HT1080 (cell line): ENCODE measurements at places on chromosomes 16 and 17. TPM values are rescaled to one million over a fixed set of nuclear protein-coding genes. Genes with fewer than 3 reads are reported as not detected.

The PMFBP1 gene
- 0.03 TPM in 1 of 2 replicates, not detected in the other for total RNA-seq

- DNase-seq = no peak
Observed at GRCh38 chr16:79101491-79101890, 499.0 kb downstream of the MAF start.

- no peak for DNase-seq
Observed at GRCh38 chr17:50794361-50794760, 27.0 kb upstream of the ANKRD40CL start.

The FAM171A2 gene
- total RNA-seq = 11.4 and 11.7 TPM in 2 replicates

- DNase-seq = no peak
Observed at GRCh38 chr17:77474292-77474988, 333.7 kb downstream of the SEC14L1 start.

The PERCC1 gene
- not detected in 2 replicates for total RNA-seq

DNA sequence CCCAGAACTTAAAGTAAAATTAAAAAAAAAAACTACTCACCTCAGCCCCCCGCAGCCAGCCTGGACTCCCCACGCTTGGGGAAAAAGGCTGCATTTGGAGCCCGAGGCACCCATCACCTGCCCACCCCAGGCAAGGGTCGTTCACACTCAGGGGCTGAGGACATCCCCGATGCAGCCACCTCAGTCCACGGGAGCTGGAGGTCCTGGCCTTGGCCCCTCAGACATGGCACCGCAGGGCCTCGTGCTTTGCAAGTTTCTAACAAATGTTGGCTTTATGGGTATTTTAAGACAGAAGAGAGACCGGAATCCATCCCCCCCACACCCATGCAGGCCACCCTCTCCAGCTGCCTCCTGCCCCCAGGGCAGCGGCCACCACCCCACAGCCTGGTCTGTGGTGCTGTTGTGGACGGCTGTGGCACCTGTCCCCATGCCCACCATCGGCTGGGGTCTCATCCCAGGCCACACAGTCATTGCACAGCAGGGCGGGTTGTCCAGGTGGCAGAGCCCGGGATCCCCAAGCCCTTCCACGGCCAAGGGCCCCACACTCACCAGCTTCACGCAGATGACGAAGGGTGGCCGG is 116.4 kb upstream of the ZNF750 start:
- DNase-seq = no peak

The MYH3 gene
- 0.66 and 0.97 TPM in 2 replicates for total RNA-seq

- peak; percentile 57 for DNase-seq
Observed at GRCh38 chr17:17568772-17569195, 22.7 kb downstream of the PEMT start.
